Spinal cord (tissue), 10 donors: ENCODE measurements at places on chromosomes 7 and 10. TPM values are rescaled to one million over a fixed set of nuclear protein-coding genes. Genes with fewer than 3 reads are reported as not detected.
A peak's percentile ranks its signal among the peaks of the same experiment; 100 is the strongest.

EEPD1 gene
- polyA plus RNA-seq = 49.5 TPM

DNA sequence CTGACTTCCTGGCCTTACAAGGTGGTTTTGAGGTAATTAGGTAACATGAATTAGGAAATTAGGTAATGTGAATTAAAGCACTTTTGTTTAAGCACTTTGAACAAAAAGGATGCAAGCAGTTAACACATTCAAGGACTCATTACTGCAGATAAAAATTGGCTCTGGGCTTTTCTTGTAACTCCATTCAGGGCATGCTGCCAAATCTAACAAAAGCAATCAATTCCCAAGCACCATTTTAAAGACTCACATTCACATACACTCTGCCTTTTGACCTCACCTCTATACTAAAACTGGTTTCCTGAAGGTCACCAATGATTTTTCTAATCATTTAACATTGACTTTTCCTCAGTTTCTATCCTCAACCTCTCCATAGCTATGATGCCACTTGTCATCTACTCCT, 251.2 kb upstream of the RHOBTB1 start:
- no peak for DNase-seq

GRCh38 chr10:68826764-68827591, at the start of gene STOX1:
STOX1 (plus strand) TSS chr10:68827531; CDS start chr10:68827624, 93 bp downstream.
- peak; percentile 39 for DNase-seq

GRCh38 chr10:97464226-97464625, 18.3 kb downstream of the ZDHHC16 start:
- no peak for DNase-seq

GRCh38 chr10:2165771-2166460, 428.6 kb upstream of the ADARB2 start:
- no peak for DNase-seq

MKI67 gene
- polyA plus RNA-seq = 37.4 TPM

DNA sequence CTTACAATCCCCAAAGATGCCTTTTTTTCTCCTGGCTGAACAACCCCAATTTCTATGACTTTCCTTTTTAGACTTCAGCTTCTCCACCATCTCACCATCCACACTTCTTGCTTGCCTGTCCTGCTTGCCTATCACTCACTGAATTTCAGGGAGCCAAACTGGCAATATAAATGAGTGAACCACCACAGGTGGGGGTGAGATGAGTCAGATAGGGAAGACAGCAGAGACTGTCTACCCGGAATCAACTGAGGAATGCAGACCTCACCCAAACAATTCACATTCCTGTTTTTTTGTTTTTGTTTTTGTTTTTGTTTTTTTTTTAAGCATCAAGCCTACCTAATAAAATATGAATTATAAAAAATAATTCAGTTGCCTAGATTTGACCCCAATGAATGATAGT, 273.8 kb downstream of the NRG3 start:
- DNase-seq = no peak

BMPER gene
- polyA plus RNA-seq = 26.4 TPM

- no peak for DNase-seq
Measured at GRCh38 chr7:27693794-27694193, 31.1 kb upstream of the HIBADH start.

ANKRD7 gene
- polyA plus RNA-seq = 1.8 TPM

- DNase-seq = peak; percentile 30
Measured at GRCh38 chr10:43222210-43222720, 44.6 kb downstream of the RASGEF1A start.

POLD2 gene
- 106 TPM for polyA plus RNA-seq

GRCh38 chr10:24756283-24756682, 32.6 kb upstream of the ARHGAP21 start:
- DNase-seq = no peak

CDC14C gene
- polyA plus RNA-seq = 0.11 TPM

DNA sequence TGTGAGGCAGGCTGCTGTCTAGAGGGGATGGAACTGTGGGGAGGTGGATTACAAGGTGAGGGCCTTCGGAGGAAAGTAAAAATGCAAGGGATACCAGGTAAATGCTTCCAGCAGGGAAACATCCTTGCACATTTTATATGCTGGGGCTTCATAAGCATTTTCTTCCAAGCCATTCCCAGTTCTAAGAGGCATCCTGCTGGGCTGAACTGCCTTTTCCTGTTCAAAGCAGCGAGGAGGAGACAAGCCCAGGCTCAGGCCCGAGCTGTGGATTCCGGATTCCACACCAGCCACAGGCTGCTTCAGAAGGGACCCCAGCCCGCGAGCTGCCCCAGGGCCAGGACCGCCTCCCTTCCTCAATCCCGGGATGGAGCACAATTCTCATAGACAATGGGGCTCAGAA, 249.7 kb downstream of the TNS3 start:
- DNase-seq = no peak
